ENCODE measurements at places on chromosomes 12 and 14.

- DNase-seq: no peak
These were observed 327.7 kb upstream of the TBX3 start for GRCh38 chr12:115011703-115012102.

DNA sequence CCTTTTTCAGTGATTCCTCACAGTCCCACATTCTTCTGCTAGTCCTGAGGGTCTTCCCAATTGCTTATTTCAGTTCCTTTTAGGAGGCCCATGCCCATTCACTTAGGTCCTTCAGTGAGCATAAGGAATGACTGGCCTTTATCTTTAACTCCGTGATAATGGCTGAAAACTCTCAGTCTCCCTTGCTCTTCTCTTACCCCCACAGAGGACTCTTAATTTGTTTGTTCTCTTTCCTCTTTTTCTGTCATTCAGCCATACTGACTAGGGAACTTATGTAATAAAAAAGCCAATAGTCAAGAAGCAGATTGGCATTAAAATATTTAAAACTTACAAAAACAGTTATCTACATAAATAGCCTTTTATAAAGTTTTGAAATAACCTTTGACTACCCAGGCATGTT lies 17.1 kb upstream of the VDR start:
- no peak for DNase-seq

GRCh38 chr12:86613311-86613710 lies 357.1 kb upstream of the MGAT4C start:
- DNase-seq: no peak

- DNase-seq: no peak
These were observed 36.3 kb downstream of the LIMA1 start for GRCh38 chr12:50246873-50247612.

- DNase-seq: no peak
These were observed 1.1 kb downstream of the HDAC7 start for GRCh38 chr12:47818467-47819137.

DNA sequence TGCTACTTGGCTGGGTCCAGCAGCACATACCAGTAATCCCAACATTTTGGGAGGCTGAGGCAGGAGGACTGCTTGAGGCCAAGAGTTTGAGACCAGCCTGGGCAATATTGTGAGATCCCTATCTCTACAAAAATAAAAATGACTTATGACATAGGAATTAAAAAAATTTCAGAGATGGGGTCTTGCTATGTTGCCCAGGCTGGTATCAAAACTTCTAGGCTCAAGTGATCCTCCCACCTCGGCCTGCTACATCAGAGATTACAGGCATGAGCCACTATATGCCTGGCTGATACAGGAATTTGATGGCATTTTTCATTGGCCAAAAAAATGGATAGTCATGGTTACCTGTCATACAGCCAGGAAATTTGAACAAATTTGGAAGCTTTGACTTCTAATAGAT lies 54.6 kb downstream of the ZC3H14 start:
- DNase-seq: no peak

GRCh38 chr12:10098791-10099190 lies at the start of gene CLEC1A:
Gene CLEC1A, minus strand, starts transcription at chr12:10098985. Its CDS starts 63 bp downstream, at chr12:10098922.
- DNase-seq: no peak

DNA sequence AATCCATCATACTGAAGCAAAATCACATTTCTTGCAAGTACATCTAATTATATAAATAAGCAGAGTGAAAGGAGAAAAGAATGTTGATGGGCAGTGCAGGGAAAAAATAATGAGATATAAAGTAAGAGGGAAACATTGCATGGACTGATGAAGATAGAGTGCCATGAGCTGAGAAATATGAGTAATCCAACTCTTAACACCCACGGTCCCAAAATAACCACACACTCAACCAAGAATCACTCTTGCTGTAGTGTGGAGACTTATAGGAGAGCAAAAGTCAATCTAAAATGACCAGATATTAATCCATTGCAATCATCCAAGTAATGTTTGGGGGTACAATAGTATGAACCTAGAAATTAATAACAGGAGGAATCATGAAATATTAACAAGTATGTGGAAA lies 40.2 kb downstream of the MYF5 start:
- no peak for DNase-seq

DNA sequence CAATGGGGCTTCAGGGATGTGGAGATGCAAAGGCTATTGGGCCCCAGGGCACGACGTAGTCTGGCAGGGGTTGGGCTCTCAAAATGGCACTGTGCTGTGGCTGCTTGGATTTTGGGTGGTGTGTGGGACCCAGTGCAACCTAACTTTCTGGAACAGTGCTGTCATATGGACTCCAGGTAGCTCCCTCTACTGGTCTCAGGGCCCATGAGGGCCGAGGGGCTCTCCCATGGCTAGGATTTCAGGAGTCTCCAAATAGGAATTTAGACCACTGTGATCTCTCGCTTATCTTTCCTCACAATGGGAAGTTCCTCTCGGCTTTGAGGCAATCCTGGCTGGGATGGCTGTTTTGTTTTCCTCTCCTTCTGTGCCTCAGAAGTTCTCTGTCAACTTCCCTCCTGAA lies 68.2 kb upstream of the MUCL1 start:
- no peak for DNase-seq

GRCh38 chr12:1367331-1368291 lies 226.8 kb downstream of the FBXL14 start:
- DNase-seq: no peak

GRCh38 chr14:39766397-39767000 lies 334.3 kb upstream of the FBXO33 start:
- DNase-seq: no peak

DNA sequence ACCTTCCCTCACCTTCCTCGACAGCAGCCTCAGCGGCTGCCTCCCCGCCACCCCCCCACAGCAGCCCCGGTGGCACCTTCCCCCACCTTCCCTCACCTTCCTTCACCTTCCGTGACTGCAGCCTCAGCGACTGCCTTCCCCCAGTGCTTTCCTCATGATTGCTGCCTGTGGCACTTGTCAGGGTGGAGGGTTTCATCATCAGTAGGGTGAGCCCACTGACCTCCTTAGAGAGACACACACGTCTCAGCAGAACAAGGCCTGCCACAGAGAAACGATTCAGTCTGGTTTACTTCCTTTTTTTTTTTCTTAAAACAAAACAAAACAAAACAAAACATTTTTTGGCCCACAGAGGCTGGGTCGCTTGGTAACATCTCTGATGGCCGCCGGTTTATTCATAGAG lies 75.0 kb downstream of the EP400 start:
- DNase-seq: no peak

GRCh38 chr14:57392830-57393229 lies 2.4 kb downstream of the NAA30 start:
- DNase-seq: no peak

DNA sequence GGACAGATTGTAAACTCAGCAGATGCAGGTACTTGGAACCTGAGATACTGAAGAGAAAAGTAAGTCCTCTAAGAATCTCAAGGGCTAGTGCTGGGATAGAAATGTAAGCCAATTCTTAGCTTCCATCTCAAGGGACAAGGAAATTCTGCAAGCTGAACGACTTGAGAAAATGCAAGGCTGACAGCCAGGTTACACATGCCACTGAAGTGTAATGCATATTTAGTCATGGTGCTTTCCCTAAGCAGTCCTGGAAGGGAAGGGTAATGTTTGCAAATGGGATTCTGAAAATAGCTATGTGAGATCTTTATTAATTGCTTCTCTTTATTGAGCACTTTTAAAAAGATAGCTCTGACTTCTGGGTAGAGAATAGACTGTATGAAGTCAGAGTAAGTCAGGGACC lies 402.7 kb upstream of the SEL1L start:
- no peak for DNase-seq

Data from stimulated activated CD4-positive, alpha-beta T cell treated with anti-CD3 and anti-CD28 coated beads, Interleukin-1b, Interleukin-23, amount 100 ng/mL, for 1 hour (primary cell).